Activated CD4-positive, alpha-beta T cell treated with anti-CD3 and anti-CD28 coated beads for 48 hours (primary cell): ENCODE measurements at places on chromosomes 2 and 18.

GRCh38 chr18:70973626-70974025, 684.8 kb downstream of the SOCS6 start:
- no peak for DNase-seq

DNA sequence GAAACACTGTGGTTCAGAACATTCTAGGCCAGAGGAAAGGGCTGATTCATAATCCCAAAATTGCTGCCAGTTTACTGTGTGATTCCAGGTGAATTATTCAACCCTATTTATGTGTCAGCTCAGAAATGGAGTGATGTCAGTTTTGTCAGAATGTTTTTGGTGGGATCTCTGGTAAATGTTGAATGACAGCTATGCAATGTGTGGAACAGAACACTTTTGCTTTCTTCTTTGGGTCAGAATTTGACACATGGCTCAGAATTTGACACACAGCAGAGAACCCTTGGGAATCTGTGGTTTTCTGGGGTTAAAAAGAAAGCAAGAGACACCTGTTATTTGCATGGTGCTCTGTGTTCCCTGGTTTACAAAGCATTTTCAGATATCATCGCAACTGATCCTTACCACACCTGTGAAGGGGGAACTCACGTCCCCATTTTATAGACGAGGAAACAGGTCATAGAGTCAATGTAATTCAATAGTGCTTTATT, 1.6 kb upstream of the MTA3 start:
- no peak for DNase-seq

DNA sequence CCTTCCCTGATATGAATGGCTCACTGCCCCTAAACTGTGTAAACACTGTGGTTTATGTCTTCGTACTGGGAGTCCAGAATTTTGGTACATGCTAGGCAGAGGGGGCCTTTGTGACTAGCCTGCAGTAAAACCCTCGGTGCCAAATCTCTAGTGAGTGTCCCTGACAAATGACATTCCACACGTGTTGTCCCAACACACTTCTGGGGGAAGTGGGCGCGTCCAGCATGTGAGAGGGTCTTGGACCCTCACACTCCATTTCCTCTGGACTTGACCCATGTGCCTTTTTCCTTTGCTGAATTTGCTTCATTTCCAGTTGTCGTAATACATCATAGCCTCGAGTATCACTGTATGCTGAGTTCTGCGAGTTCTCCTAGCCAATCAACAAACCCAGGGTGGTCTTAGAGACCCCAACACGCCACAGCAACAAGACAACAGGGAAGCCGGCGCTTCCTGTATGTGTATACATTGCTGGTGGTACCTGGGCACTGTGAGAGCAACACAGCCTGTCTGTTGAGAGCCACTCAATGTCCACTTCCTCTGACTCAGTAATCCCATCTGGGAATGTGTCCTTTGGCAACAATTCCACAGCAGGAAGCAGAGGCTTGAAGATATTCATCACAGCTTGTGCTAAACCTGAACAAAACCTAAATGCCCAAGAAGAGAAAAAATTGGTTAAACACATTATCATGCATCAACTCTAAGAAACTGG, 26.9 kb upstream of the SLC66A3 start:
- no peak for DNase-seq

- DNase-seq, result no peak
Observed at GRCh38 chr2:182941919-182942318, 75.5 kb upstream of the FRZB start.

DNA sequence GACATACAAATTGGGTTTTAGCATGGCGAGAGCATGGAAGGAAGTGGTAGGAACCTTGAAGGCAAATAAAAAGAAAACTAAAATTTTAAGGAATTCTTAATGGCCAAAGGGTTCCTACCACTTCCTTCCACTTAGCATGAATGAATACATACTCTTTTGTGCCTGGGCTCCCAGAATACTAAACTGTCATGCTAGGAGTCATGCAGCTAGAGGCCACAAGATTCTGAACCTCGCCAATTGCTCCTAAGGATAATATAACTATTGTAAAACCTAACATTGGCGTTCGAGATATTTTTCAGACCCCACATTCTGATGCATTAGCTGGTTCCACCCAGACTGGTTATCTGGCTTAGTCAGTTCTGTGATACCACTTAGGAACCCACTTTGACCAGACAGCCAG, 38.6 kb upstream of the ARHGAP25 start:
- DNase-seq, result no peak

GRCh38 chr18:8121942-8122480, 487.2 kb upstream of the RAB12 start:
- DNase-seq, result no peak

DNA sequence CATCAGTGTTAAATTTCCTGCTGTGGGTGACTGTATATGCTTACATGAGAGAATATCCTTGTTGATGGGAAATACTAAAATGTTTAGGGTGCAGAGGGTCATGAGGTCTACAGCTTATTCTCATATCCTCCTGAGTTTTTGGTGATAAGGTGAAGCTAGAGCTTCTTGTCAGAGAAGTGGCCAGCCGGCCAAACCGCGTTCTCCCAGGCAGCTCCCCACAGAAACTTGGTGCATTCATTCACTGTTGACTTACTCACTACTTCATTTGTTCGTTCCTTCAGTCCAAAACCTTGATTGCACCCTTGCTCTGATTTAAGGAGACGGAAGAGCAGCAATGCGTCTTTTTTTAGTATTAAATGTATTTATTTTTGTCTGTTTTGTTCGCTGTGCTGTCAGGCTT, 8.7 kb downstream of the SNED1 start:
- DNase-seq, result no peak

GRCh38 chr18:59996370-59996966, 96.7 kb downstream of the PMAIP1 start:
- peak; percentile 35 for DNase-seq

DNA sequence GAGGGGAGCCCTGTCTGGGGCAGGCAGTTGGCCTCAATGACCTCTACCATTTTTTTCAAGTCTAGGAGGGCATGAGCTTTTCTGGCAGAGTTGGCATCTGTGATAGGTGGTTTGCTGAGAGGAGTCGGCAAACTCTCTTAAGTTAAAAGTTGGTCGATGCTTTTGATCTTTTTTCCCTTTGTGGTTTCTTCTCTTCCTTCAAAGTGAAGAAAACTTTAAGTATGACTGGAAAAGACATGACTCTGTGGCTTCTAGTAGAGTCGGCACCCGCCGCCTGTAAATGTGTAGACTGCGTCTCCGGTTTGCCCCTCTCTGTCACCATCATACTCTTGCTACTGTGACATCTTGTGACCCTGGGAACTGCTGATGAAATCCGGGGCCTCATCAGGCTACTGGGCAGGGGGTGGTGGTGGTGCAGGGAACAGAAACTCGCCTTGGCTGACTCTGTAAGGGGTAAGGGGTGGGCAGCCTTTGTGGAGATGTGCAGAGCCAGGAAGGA, 21.1 kb downstream of the INPP5D start:
- DNase-seq, result peak; percentile 80

DNA sequence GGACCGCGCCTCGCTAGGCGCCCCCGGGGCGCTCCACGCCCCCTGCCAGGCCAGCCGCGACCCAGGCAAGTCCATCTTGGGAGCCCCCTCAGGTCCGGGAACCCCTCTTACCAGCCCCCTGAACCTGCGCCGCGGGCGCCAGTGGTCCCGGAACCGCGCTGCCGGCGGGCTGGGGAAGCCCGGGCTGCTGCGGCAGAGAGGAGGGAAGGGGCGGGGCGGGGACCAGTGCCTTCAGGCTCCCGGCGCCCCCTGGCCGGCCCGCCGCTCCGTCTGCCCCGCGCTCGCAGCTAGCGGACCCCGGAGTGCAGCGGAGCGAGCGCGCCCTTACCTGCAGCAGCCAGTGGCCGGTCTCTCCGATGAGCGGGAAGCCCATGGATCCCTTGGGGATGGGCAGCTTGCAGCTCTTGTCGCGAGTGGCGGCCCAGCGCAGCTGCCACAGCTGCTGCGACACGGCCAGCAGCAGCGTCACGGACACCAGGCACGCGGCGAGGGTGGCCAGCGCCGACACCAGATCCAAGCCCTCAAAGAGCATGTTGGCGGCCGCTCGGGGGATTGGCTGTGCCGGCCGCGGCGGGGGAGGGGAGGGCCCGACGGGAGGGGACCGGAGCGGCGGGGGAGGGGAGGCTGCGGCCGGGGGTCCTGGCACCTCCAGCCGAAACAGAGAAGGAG, at the start of gene CYP26B1:
CYP26B1 (minus strand) TSS at position 560 of the 669 bp plus-strand sequence; CDS start at position 532, 28 bp downstream.
- no peak for DNase-seq

DNA sequence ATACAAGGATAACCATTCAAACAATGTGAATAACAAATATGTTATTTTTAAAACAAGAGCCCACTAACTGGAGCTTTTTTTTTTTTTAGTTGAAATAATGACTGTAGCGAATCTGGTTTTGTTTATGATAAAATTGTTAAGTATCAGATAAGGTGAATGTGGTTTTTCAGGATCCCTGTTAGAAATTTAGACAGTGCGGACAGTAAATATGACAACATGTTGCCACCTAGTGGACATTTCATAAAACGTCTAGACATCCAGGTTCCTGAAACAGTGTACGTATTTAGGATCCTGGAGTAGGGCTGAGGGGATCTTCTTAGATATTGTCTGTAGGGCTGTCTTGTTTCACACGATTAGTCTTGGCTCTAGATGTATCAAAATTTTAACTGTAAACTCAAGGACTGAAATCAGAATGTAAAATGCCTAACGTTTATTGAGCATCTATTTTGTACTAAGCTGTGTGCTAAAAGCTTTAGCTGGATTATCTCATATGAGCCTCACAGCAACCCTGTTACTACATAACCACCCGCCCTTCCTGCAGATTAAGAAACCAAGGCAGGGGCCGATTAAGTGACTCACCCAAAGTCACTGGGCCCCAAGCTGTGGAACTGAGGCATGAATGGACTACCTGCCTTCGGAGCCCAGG, 23.9 kb upstream of the CCDC68 start:
- DNase-seq, result no peak

DNA sequence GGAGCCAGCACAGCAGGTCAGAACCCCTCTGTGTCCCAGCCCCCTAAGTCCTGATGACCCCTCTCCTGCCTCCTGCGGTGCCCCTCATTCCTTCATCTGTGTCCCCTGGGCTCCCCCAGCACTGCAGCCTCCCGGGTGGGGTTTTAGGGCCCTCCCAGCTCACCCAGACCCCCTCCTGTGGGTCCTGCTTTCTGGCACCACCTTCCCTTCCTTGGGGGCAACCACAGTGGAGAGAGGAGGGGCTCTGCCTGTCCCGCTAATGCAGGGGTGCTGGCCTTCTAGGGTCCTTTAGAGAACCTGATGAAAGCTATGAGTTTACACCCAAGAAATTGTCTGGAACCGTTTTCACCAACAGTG, 42.7 kb upstream of the ALPP start:
- peak; percentile 2 for DNase-seq

DNA sequence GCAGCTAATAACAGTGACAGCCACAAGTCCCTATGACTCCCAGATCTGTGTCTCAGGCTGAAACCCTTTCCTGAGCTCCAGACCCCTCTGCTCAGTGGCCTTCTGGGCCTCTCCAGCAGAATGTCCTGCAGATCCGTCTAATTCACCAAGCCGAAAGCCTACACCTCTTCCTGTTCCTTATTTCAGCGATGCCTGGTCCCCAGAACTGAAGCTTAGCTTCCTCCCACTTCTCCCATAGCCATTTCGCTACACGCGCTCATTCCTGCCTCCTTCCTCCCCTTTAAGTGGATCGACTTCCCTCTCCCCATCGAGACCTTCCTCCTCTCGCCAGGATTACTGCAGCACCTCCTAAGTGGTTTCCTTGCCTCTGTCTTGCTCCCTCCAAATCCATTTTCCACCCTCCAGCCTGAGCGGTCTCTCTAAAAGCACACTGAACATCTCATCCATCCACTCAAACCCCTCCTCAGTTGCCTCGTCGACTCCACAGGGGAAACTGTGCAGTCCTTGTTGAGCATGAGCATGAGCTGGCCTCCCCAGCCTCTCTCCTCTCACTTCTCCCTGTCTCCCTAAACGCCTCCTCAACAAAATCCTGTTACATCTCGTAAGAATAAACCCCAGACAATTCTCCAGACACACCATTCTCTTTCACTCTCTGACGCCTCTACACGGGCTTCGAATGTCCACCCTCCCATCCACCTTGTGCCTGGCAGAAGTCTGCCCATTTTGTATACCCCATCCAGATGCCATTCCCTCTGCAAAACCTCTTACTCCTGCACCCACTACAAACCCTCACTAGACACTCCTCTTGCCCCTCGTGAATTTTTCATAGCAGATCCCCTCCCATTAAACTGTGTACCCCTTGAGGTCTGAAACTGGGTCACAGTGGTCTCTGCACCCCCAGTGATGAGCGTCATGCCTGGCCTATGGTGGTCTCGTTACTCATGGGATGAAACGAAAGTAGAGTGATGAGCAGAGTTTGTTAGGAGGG, 232.6 kb downstream of the ATAD2B start:
- DNase-seq, result no peak

DNA sequence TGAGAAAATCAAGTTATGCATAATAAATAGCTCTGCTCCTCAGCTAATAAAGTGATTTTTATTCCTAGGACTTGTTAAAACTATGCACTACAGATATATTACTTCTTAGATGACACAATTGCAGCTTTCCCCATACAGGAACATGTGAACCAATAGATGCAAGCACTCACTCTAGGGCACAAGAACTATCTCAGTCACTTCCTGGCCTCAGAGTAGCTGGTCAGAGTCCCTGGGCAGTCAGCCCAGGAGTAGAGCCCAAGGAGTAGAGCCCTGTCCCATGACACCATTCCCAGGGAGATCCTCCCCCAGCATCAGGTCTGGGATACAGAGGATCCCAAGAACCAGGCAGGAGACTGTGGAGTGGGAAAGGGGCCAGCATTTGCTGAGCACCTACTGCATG, 2.7 kb downstream of the TNS1 start:
- DNase-seq, result no peak

- no peak for DNase-seq
Observed at GRCh38 chr2:238857959-238858358, 10.1 kb downstream of the TWIST2 start.

- DNase-seq, result no peak
Observed at GRCh38 chr2:23323917-23324680, 60.9 kb upstream of the KLHL29 start.

DNA sequence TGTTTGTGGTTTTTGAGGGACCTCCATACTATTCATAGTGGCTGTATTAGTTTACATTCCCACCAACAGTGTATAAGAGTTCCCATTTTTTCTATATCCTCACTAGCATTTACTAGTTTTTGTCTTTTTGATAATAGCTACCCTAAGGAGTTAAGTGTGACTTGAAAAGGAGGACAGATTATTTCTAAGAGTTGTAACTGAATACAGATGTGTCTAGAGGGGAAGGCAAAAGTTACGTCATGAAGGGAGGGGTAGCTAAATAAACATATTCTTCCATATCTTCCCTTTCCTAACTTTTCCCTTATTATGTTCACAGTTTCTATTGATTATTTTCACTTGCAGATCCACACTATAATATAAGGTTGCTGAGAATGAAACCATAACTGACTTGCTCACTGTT, 1315.7 kb upstream of the ZEB2 start:
- DNase-seq, result no peak

GRCh38 chr2:181678861-181679543, 1.3 kb downstream of the NEUROD1 start:
- DNase-seq, result no peak

DNA sequence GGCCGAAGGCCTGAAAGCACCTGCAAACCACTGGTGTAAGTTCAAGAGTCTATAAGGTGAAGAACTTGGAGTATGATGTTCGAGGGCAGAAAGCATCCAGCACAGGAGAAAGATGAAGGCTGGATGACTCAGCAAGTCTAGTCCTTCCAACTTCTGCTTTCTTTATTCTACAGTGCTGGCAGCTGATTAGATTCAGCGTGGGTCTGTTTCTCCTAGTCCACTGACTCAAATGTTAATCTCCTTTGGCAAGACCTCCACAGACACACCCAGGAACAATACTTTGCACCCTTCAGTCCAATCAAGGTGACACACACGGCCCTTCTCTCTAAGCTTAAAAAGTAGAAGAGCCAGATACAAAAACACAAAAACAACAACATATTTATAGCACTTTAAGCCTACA, 43.4 kb downstream of the NMS start:
- DNase-seq, result no peak

- peak; percentile 11 for DNase-seq
Observed at GRCh38 chr18:32669549-32670165, 103.2 kb downstream of the KLHL14 start.
